ENCODE measurements at places on chromosomes 7 and 10.

DNA sequence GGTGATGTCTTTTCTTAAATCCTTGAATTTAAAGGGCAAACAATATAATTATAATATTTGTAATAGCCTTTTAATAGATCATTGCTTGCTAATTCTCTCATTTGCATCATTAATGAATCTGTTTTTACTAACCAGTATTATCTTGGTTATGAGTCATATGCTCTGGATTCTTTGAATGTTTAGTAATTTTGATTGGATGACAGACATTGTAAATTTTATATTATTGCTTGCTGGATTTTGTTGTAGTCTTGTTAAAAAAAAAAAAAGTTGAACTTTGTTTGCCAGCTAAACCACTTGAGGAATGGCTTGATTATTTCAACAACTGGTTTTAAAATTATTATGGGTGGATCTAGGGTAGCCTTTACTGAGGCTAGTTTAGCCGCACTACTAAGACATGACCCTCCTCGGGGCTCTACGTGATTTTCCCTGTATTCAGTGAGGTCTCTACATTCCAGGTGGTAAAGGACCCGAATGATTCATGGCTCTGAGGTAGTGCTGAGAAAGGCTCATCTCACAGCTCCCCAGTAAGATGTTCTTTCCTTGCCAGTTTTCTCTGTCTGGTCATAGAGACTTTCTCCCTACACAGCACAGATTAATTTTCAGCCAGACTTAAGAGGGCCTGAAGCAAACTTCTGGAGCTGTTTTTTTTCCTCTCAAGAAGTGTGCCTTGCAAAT lies 8.5 kb downstream of the C10orf90 start:
- no peak for DNase-seq

DNA sequence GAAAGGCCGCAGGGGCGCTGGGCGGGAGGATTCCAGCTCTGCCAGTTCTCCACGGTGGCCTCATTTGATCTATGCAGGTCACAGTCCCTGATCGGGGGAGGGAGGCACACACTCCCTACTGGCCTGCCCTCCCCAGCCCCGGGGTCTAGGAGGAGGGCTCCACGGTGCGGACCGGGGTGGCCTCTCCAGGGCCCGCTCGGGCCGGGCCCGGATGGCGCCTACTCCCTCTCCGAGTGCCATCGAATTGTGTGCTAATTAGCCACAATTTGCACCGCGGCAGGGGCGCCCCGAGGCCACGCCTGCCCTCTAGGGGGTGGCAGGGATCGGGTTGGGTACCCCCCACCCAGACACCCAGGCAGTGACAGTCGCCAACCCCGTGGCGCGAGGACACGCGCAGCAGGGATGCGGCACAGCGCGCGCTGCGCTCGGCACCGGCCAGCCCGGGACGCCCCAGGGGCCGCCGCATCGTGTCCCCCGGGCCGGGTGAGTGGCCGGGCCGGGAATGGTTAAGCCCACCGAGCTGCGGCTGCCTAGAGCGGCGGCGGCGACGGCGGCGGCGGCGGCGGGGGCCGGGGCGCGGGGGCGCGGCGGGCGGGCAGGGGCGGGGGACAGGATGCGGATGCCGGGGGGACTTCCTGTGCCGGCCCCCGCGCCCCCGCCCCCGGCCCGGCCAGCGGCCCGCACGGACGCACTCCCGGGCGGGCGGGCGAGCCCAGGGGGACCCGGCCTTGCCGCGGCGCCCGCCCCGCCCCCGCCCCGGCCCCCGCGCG lies at the start of gene ZNF853:
Gene ZNF853 (plus strand): TSS at position 658 of the 770 bp plus-strand sequence. CDS start 565 bp downstream, outside the sequence.
- DNase-seq: peak; percentile 83

DNA sequence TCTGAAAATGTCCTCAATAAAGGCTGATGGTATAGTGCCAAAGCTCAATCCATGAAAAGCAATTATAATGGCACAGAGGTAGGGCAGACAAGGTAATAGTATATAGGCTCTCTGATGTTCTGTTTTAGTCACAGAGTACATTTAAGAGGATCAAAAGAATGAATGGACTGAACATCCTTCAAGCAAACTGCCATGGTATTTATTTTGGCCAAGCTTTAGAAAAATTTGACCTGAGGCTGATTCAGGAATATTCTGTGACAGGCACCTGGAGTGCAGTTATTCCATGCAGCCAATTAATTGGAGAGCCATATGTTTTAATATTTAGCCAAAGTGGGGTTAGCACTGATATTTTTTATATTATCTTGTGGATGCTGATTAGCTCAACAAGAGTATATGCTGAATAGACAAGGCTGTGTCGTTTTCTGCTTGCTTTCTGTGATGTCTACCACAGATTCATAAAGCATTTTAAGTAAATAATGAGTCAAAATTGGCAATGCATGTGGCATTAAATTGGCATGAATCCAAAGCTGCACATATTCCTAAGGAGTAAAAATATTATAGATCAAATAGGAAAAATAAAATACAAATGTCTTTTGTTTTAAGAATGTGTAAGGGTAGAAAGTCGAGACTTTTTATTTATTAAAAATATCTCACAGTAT lies 177.4 kb downstream of the PCLO start:
- no peak for DNase-seq

DNA sequence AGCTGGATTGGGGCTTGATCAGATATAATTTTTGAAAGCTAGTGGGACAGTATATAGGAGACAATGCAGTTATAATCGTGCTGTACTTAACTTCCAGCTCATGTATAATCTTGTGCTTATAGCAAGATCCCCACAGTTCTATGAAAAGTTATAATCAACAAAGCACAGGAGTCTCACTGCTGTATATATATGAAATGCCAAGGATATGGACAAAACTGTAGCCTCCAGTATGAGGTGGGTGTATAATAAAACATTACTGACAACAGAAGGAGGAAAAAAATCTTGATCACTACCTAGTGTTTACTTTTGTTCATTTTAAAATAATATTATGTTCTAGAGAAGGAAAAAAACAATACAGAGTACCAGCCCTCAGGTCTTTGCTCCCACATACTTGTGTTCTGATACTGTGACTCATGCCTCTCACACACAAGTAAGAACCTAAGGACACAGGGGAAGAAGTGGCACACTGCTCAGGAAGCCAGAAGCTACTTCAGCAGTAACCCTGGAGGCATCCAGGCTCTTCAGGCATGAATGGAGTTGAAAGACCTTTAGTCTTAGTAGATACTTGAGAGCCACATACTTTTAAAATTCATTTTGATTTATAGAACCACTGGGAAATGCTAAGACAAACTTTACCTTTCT lies 265.7 kb upstream of the IMMP2L start:
- DNase-seq: no peak
